ENCODE measurements at places on chromosomes 1 and 21.
A peak's percentile ranks its signal among the peaks of the same experiment; 100 is the strongest.

DNA sequence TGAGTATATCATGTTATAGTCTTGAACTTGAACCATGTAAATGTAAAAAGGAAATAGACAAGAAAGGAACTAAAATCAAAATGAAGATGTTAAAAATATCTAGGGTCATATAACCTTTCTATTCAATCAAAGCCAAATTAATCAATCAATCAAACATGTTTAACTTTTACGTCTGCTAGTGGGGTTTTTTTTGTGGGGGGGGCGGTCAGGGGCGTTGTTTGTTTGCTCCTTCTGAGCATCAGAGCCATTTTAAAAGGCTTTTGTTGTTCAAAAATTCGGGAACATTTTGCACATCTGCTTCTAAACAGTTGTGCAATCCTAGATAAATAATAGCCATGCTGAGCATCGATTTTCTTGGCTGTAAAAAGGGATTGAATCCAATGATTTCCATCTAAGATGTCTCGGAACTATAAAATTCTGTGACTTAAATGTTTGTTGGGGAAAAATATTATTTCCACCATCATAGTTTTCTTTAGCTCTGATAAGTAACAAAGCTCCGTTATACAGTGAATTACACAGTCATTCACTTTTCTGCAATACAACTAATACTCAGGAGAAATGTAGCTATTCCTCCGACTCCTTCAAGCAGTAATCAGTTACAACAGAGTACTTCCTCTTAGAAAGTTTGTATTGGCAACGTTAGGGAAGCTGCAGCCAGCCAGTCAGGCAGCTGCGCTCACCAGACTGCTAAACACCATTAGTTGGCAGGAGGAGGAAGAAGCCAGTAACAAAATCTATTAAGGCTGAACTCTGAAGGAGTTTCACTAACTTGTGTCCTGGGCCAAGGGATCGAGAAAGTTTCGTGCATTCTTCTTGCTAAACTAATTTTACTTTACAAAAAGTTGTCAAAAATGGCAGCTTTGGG is 2.2 kb downstream of the SPATA6 start:
- DNase-seq, result no peak

DNA sequence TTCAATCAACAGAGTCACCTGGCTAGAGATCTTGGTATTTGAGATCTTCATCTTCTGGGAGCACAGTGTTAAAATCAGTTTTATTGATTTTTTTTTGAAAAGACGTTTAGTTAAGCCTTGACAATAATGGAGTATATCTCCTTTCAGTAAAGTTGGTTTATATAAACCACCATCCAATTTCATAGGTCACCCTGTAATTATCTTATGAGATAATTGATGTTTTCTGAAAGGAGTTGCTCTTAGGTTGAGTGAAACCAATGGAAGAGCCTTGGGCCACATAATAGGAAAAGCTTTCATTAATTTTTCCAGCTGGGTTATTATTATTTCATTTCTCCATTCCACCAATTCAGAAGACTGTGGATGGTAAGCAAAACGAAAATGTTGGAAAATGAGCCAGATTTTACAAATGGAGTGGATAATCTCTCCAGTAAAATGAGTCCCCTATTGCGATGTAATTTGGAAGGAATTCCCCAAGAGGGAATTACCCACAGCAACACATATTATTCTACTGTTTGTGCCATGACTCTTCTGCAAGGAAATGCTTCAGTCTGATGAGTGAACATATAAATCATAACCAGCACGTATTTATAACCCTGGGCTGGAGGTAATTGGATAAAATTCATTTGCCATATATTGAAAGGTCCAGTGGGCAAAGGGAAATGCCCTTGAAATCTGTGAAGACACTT is 46.2 kb upstream of the TINAGL1 start:
- no peak for DNase-seq

GRCh38 chr1:209030454-209031167 is 552.9 kb upstream of the CAMK1G start:
- DNase-seq, result no peak

DNA sequence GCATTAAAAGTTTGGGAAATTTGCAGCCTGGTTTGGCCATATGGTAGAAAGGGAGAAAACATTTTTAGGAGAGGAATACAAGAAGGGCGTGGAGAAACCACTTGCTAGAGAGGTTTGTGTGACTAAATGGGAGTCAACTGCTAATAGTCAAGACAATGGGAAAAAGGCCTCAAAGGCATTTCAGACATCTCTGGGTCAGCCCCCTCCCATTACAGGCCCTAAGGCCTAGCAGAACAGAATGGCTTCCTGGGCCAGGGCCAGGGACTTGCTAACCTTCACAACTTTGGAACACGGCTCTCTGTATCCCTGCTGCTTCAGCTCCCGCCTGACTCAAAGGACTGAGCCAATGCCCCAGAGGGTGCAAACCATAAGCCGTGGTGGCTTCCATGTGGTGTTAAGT is 752.3 kb upstream of the ADAMTS5 start:
- no peak for DNase-seq

- no peak for DNase-seq
Observed at GRCh38 chr1:18712252-18712600, 81.6 kb downstream of the PAX7 start.

DNA sequence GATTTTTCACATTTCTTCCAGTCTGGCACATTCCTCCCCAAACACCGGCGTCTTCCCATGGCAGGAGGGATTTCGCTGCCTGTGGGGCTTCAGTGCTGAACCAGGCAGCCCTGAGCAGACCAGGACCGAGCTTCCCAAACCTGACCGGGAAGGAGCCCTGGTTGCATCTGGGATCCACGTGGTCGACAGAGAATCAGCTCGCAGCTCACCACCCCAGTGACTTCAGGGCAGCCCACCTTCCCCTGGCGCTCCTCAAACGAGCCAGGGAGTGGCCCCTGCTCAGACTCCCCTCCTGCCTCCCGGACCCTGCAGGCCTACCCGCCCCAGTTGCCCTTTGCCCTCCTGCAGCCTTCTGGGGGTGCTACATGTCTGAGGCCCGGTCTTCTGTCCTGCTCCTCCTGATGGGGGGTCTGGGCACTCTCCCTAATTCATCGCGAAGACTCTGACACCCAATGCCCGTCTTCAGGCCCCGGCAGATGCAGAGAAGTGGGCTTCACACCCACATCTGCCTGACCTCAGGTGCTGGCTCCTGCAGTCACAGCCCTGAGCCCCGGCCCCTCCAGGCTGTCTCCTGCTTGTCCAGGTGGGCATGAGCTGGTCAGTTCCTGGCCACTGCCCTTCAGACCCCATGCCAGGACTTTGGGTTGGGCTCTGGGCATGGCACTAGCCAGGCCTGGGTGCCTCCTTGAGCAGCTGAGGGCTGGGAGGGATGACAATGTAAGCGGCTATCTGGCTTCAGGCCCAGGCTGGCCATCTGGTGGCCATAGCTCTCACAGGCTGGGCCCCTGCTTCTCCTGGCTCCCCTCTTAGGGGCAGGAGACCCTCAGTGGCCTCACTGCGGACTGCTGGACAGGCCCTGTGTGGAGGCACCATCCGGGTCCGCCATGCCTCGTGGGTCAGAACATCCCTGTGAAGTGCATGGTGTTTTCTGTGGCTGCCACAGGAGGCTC is 26.1 kb upstream of the PRSS38 start:
- DNase-seq, result no peak

DNA sequence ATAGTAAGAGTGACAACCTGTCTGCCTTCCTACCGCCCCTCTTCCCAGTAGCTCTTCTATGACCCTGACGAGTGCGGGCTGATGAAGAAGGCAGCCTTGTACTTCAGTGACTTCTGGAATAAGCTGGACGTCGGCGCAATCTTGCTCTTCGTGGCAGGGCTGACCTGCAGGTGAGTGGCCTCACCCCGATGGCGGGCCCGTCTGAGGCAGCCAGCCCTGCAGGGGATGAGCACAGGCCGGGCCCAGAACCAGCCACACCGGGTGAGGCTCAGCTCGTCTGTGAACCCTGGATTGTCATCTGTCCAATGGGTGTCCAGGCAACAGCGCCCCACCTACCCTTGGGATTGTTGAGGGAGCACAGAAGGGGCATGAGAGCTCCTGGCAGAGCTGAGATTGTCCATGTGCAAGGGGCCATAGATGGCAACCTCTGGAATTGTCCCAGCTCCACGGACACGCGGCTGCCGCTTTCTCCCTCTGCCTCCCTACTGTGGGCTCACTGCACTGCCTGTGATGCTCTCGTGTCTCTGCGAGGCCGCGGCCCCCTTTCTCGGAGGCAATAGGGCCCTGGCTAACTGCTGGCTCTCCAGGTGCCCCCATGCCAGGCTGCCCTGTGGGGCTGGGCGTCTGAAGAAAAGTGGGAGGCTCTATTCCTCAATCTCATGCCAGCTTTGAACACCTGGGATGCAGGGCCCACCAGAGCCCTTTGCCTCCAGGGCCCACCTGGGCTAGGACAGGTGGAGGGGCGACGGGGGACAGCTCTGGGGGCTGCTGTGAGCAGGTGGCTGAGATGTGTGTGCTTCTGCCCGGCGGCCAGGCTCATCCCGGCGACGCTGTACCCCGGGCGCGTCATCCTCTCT is 50.0 kb upstream of the LRRC3 start:
- no peak for DNase-seq

- DNase-seq, result no peak
Observed at GRCh38 chr21:25963181-25963580, 207.4 kb downstream of the APP start.

DNA sequence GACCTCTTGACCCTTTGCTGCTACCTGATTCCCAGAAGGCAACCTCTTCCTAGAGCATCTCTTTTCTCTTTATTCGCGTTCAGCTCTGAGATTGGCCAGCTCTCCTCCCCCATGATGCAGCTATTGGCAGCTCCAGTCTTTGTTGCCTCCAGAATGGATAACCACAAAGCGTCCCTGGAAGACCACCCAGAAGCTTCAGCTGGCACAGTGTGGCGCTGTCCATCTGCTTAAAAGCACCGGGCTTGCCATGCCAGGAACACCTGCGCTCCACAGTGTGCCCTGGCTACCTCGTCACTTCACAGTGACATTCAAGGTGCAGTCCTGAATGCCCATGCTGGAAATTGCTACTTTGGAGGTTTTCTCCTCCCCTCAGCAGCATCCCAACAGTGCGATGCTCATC is 353.9 kb downstream of the LMO4 start:
- DNase-seq, result no peak

DNA sequence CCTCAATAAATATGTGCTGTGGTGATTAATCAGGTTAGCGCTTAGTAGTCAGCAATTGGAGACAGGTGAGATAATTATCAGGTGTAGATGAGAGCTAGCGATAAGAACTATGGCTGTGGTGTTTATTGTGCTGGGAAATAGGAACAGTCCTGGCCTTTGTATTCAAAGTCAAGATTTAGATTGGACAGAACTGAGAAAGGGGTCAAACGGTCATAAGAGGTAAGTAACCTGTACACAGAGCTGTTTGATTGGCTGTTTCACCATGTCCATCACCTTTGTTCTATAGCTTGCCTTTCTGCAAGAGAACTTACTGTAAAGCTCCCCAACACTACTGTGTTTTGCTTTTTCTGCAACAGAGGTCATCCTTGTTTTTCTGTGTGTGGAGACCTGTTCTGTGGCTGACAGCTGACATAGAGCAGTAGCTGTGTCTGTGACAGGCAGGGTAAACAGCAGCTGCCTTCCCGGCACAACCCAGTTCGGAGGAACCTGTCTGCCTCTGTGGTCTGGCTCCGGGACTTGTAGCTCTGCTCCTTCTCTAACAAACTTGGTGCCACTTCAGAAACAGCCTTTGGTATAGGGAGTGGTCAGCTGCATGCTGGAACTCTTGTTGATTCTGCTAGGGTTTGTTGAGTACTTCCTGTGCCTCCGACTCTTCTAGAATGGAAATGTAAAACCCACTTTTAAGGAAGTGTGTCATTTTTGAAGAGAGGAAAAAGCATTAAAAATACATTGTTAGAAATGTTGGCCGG is 21.1 kb upstream of the CDC42 start:
- peak; percentile 43 for DNase-seq

- DNase-seq, result peak; percentile 34
Observed at GRCh38 chr1:230123280-230124185, 56.5 kb downstream of the GALNT2 start.

DNA sequence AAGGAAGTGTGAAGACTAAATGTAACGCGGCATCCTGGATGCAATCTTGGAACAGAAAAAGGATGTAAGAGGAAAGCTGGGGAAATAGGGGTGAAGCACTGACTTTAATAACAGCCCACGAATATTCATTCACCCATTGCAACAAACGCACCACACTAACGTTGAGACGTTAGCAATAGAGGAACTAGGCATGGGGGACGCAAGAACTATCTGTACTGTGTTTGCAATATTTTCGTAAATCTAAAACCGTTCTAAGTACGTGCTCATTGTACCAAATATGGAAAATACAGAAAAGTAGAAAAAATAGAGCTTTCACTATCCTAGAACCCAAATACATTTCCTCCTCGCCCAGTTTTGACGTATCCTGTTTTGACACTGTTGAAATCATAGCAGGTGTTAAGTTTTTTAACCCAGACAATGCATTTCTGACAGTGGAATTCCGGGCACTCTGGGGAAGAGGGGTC is 3.9 kb downstream of the LAPTM5 start:
- no peak for DNase-seq

GRCh38 chr1:84505493-84506001 is 639 bp upstream of the SPATA1 start:
- no peak for DNase-seq

DNA sequence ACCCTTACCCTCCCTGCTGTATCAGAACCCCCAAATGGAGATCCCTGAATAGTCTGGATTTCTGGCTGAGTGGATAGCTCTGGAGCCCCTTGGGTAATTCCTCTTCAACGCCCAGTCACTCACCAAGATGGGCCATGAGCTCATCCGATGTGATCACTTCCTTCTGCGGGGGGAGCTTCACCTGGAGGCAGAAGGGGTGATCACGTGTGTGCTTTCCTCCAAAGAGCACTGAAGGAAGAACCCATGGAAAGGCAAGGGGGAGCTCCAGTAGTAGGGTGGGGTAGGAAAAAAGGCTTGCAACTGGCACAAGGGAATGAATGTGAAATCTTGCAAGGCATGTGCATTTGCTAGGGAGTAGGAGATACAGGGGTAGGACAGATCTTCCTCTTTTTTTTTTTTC is 5.1 kb downstream of the MINDY1 start:
- no peak for DNase-seq

DNA sequence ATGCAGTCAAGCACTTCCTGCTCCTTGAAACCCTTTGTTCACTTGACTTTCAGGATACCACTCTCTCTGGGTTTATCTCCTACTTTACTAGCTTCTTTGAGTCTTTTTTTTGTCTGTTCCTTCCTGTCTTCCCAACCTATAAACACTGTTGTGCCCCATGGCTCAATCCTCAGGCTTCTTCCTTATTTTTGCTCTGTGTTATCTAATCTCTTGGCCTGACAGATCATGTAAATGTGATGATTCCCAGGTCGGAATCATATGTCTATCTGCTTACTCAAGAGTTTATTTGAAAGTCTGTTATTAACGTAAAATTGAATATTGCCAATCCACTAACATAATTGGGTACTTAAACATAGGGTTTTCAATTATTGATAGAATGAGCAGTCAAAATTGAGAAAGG is 171.7 kb upstream of the ST6GALNAC5 start:
- no peak for DNase-seq
